ENCODE measurements at places on chromosomes 11 and 22.

DNA sequence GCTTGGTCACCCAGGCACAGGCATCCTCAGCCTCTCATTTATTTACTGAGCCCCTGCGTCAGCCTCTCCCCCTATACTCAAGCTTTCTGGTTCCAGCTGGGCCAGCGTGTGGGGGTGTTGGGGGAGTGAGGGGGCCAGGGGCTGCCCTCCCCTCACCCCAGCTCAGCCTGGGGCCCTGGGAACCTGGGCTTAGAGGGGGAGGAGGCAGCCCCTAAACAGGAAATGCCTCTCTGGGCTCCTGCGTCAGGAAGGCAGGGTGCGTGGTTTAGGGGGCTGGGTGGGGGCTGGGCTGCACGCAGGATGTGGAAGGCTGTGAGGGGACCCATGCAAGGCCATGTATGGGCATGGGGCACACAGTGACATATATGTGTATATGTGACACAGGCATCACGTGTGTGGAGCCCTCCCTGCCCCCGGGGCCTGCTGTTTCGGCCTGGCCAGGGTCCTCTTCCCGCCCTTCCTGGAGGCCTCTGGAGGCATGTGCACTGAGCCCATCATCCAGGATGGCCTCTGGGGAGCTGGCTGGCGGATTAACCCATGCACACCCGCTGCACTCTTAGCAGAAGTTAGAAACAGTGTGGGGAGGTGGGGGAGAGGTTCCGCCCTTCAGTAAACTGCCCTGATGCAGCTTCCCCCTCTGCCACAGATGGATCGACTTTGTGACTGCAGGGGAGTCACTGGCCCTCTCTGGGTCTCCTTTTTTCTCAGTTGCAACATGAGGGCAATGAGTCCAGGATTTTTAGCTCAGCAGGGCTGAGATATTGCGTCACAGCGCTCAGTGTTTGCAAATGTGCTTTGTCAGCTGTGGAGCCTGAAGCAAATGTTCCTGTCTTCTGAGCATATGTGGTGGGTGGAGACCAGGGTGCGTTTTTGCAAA lies 1.1 kb upstream of the CD248 start:
- DNase-seq = peak; percentile 96

GRCh38 chr22:44455151-44455962 lies 42.7 kb downstream of the RTL6 start:
- no peak for DNase-seq

DNA sequence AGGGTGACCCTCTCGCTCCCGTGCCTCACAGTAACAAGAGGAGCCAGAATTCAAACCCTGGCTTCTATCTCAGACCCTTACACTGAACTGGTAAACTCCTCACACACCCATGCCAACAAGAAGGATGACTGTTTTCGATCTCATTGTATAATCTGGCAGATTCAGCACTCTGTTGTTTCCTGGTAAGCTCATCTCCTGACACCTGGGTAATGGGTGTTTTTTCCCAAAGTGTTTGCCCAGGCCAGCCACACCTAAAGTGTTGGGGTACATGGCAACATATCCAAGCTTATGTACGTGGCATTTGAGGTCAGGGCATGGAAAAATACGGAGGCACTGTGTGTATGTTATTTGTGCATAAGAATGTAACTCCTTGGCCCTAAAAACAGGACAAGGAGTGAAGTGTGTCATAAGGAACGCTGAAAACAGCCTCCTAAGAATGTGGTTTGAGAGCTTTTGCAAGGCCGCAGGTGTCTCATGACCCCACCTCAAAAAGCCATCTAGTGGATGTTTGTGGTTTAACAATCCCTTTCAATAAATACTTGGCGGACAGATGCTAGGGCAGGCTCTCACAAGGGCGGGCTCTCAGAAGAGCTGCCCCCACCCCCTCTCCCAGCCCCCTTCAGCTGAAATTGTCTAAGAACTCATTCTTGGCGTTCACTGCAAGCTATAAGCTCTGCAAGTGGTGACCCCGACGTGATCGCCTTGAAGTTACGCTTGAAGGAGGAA lies at the start of gene MS4A15:
Gene MS4A15 (plus strand): TSS at position 561 of the 726 bp plus-strand sequence. CDS start 6,867 bp downstream, outside the sequence.
- peak; percentile 24 for DNase-seq

GRCh38 chr11:129749141-129749540 lies 66.5 kb upstream of the TMEM45B start:
- DNase-seq = no peak

DNA sequence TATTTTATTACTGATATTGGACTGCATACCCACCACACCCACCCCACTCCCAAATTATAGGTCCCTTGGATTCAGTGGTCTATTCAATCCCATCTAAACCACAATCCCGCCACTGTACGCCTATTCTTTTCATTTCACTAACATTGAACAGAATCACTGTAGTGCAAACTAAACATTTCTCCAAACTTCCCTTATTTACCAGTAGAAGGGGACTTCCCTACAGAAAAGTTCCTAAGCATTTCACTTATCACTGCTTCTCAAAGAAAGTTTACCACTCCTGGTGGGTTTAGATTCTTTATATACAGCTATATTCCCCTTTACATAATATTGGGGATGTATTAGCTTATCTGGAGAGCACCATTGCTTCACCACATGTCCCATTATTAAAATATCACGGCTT lies 29.3 kb downstream of the OR8B12 start:
- DNase-seq = no peak

DNA sequence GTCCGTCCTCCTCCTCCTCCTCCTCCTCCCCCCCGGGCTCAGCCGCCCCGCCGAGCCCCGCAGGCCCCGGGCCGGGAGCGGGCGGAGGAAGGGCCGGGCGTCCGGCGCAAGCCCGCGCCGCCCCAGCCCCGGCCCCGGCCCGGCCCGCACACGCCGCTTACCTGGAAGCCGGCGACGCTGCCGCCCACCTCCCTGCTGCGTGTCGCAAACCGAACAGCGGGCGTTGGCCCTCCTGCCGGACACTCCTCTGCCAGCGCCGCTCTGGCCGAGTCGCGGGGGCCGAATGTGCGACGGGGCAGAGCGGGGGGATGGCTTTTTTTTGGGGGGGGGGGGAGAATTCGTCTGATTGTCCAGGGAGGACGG lies 1.1 kb downstream of the IGF2 start:
- DNase-seq = no peak

GRCh38 chr11:3167143-3168119 lies 2.3 kb upstream of the OSBPL5 start:
- DNase-seq = no peak

GRCh38 chr11:63945477-63946163 lies 6.8 kb downstream of the NAA40 start:
- peak; percentile 83 for DNase-seq

DNA sequence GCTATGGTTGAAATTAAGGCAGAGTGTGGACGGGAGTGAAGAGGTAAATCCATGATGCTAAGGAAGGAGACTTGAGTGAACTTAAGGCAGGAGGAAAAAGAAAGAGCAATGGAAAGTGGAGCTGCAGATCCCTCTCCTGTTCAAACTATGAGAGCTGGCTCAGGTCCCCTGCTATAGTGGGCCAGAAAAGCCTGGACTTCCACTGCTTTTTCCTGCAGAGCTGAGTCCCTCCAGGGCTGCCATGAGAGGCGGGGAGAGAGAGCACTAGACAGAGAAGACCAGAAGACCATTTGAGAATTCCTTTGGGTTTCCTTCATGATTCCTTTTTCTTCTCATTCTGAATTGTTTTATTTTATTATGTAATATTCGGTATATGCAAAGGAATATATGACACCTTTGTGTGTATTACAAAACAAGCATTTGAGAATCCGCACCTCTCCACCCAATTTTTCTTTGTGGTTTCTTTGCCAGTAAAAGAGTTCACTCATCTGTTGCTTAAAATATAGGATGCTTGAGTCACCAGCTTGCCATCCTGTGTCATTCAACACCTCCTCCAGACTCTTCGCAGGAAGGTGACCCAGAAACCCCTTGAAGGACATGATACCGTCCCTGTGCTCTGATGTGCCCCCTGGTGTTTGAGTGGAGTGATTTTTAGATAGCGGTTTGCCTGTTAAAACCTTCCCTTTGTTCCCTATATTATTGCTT lies 24.4 kb downstream of the SREBF2 start:
- DNase-seq = peak; percentile 72

GRCh38 chr22:43081968-43082367 lies 7.2 kb downstream of the TTLL1 start:
- DNase-seq = peak; percentile 28

DNA sequence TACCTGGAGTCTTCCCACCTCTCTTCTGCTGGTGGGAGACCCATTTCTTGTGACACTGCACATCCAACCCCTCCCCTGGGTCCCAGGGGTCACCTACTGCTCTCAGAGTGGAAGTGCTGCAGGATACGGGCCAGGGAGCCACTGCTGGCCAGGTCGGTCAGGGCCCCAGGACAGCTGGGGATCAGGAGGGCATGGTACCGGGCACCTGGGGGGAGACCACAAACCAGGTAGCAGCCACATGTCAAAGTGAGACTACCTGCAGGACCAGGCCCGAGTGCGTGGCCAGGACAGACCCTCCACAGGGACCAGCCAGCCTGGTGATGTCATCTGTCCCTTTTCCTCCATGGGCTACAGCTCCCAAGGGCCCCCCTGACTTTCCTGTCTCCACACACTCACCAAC lies 3.9 kb downstream of the GATD1 start:
- DNase-seq = no peak

DNA sequence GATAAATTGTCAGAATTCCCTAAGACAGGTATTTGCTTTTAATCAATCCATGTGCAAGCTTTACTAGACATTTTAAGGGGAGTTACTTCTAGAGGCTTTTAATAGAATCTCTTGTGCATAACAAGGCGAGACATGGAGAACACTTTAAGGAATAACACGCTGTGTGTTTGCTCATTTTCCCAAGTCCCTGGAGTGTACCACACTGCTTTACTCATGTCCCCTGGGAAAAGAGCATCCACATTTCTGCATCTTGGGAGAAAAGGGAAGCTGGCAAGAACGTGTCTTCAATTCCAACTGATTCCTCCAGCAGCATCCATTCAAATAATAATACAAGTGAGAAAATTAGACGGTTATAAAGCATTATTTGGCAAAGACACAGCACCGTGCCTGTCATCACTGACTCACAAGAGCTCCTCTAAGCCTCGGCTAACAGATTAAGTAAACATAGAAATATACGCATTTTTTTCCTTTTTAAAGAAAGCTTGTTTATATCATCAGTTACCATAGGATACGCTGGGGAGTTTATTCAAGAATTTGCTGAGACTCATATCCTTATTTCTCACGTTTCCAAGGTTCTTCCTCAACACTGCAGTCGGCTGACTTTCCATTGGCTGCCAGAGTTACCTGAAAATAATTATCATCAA lies 121.5 kb downstream of the CD44 start:
- DNase-seq = peak; percentile 68

DNA sequence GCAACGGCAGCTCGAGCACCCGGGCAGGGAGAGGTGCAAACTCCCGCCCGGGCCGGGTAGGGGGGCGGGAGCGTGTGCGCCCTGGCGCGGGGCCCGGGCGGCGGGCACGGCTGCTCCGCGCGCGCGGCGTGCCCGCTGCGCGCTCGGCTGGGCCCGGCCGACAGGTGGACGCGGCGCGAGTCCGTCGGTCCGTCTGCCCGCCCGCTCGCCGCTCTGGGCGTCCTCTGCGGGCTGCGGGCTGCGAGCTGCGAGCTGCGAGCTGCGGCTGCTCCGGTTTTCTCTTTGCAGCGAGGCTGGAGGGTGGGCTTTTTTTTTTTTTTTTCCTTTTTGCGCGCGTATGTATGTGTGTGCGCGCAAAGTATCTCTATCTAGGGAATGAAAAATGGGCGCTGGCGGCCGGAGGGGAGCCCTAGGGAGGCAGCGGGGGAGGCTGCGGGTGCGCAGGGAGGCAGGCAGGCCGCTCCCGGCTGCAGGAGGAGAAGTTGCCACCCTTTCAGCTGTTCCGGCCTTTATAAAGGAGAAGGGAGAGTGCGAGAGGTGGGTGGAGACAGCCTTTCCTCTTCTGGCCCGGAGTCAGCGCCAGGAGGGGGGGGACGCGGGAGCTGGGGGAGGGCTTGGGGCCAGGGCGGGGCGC lies at the start of gene PDGFB:
Gene PDGFB (minus strand): TSS at position 487 of the 634 bp plus-strand sequence. CDS start 1,019 bp downstream, outside the sequence.
- peak; percentile 48 for DNase-seq

DNA sequence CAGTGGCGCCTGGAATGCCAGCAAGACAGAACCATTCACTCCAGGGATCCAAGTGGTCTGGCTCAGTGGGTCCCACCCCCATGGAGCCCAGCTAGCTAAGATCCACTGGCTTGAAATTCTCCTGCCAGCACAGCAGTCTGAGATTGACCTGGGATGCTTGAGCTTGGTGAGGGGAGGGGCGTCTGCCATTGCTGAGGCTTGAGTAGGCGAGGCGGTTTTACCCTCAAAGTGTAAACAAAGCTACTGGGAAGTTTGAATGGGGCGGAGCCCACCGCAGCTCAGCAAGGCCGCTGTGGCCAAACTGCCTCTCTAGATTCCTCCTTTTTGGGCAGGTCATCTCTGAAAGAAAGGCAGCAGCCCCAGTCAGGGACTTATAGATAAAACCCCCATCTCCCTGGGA lies 125.7 kb upstream of the DDI1 start:
- DNase-seq = no peak

DNA sequence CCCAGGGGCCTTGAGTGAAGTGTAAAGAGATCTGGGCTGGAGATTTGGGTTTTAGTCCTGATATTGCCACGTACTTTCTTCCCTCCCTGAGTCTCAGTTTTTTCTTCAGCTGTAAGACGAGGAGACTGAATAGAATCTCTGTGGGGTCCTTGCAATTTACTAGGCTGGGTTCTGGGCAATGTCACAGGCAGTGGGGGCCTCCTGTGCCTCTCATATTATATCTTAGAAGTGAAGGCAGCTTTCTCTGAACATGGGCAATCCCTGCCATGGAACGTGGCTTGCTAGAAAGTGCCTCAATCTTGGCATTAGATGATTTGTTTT lies 62.0 kb upstream of the PTPRJ start:
- DNase-seq = no peak

- DNase-seq = no peak
Measured at GRCh38 chr11:27420217-27420616, 52.4 kb downstream of the LGR4 start.

DNA sequence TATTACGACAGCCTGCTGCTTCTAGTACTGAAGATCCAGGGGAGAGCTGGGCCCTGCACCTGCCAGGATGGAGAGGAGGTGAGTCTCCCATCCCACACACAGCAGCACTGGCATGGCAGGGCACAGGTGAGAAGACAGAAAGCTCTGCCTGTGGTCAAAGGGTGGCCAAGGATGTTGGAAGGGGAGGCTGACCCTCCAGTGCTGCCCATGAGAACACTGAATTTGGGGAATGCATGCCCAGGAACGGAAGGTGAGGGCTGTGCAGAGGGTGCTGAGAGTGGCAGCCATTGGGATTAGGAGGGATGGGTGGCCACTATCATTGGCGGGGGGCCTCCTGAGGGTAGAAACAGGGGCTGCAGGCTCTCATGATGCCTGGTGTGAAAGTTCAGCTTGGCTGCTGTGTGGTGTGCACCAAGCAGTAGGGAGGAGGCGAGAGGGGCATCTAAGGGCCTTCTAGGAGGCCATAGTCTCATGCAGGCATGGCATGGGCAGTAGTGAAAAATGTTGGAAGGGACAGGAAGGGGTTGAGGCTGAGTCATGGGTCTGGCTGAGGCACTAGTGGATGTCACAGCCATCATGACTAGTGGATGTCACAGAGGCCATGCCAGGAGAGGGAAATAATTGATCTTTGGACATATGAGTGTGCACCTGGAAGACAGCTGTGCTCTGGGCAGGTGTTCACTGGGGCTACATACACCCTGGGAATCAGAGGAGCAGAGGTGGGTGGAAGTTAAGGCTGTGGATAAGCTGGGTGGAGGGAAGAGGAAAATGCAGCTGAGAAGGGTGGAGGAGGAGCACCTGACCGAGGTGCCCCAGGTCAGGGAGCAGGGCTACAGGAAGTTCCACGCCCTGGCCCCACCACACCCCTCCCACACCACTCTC lies 2.5 kb upstream of the LRRC74B start:
- no peak for DNase-seq

Data from fibroblast of pulmonary artery (primary cell).